Left renal pelvis (tissue), 4 donors: ENCODE measurements at places on chromosomes 2 and 18. TPM values are rescaled to one million over a fixed set of nuclear protein-coding genes. Genes with fewer than 3 reads are reported as not detected.

NTSR2 gene
- not detected for polyA plus RNA-seq

MREG gene
- 4.7 TPM for polyA plus RNA-seq

TUBB6 gene
- polyA plus RNA-seq, result 64.2 TPM

ONECUT2 gene
- polyA plus RNA-seq, result 0.08 TPM

PSMD14 gene
- polyA plus RNA-seq, result 36.8 TPM

GDF7 gene
- polyA plus RNA-seq, result 1.8 TPM

ACOXL gene
- polyA plus RNA-seq, result 0.76 TPM

TLX2 gene
- polyA plus RNA-seq, result not detected

DOK6 gene
- 18.2 TPM for polyA plus RNA-seq

ST8SIA5 gene
- 0.50 TPM for polyA plus RNA-seq

SERPINB3 gene
- not detected for polyA plus RNA-seq

CCDC102B gene
- polyA plus RNA-seq, result 4.1 TPM

FBXO48 gene
- polyA plus RNA-seq, result 1.4 TPM

FTCDNL1 gene
- polyA plus RNA-seq, result 1.0 TPM

SPDYA gene
- 3.6 TPM for polyA plus RNA-seq

WDCP gene
- polyA plus RNA-seq, result 16.8 TPM
